ENCODE measurements at places on chromosomes 7 and 10.

DNA sequence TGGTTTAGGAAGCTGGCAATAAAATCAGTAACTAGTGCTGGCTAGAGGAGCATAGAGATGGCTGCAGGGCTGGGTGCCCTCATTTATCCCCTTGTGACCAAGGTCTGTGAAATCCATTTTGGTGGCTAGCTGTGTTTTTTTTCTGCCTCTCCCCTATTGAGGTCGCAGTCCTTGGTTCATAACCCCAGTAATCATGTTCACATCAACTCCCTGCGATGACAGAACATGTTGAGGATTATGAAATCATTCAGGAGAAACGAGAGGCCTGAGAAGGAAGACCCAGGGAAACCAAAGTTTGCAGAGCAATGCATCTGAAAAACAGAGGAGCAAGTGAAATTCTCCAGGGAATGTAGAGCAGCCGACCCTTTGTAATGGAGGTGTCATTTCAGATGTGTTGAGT, 126.9 kb downstream of the TACC2 start:
- DNase-seq: no peak

DNA sequence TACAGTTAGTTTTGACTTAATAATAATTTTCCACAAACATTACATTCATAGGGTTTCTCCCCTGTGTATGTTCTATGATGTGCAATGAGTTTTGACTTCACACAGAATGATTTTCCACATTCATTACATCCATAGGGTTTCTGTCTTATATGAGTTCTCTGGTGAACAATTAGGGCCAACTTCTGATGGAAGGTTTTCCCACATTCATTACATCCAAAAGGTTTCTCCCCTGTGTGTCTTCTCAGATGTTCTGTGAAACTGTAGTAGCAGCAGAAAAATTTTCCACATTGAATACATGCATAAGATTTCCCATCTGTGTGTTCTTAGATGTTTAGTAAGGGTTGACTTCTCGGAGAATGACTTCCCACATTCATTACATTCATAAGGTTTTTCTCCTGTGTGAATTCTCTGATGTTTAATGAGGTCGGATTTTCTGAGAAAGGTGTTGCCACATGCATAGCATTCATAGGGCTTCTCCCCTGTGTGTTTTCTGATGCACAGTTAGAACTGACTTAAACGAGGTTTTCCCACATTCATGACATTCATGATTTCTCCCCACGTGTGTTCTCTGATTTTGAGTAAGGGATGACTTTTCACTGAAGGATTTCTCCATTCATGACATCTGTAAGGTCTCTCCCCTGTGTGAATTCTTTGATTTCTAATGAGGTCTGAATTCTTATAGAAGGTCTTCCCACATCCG, 118.5 kb downstream of the ZNF33B start:
- DNase-seq: no peak

DNA sequence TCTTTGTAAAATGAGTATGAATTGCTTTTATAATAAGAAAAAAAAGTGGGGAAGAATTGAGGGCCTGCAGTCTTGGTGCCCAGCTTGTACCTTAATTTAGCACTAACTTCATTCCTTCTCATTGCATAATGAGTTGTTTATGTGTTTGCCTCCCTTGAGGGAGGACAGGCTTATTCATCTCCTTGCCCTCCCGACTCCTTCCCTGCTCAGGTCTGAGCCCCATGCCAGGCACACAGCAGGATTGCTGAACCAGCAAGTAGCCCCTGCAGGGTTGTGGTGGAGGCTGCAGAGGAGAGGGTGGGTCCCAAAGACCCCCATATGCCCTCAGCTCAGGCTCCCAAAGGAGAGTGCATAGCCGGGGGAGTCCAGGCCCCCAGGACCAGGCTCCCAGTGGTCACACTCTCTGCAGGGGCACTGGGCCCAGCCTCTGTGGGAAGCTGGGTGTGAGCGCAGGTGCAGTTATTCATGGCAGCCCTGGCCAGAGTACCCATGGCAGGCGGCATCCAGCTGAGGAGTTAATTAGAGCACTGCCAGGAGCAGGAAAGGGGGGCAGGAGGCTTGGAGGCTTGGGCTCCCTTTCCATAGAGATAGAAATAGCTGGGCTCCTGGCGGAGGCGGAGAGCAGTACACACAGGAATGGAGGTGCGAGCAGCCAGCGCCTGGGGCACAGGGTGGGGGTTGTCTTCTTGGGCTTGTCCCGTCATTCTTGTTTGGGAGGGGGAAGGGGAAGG, 28.2 kb upstream of the GOLGA7B start:
- no peak for DNase-seq

GRCh38 chr10:77290528-77291155, 347.0 kb downstream of the KCNMA1 start:
- no peak for DNase-seq

- DNase-seq: no peak
Measured at GRCh38 chr7:94875201-94875600, 32.2 kb upstream of the PPP1R9A start.

- no peak for DNase-seq
Measured at GRCh38 chr7:326809-327232, 36.9 kb downstream of the FOXL3 start.

DNA sequence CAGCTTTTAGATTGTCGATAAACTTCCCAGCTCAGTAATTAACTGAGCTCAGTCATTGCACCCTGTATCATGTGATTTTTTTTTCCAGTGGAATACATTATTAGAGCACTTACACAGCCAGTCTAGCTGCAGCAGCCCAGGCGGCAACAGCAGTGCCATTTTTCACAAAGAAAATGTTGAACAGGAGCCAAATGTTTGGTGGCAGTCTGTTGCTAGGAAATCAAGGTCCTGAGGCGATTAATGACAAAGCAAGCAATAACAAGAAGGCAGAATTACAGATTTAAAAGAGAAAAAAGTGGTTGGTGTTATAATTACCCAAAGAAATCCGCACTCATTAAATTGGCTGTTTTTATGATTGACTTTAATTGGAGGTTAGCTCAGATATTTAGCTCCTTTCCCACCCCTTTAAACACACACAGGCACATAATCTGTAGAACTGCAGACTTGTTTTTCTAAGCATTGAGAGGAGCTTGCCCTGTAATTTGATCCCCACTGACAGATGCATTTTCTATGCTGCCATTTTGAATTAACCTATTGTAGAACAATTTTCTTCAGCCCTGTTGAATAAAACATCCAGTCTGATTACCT, 267.4 kb downstream of the ADK start:
- DNase-seq: no peak

- DNase-seq: no peak
Measured at GRCh38 chr7:1510780-1511154, 6.6 kb upstream of the INTS1 start.

- DNase-seq: no peak
Measured at GRCh38 chr10:22344781-22345300, 455 bp upstream of the SPAG6 start.

DNA sequence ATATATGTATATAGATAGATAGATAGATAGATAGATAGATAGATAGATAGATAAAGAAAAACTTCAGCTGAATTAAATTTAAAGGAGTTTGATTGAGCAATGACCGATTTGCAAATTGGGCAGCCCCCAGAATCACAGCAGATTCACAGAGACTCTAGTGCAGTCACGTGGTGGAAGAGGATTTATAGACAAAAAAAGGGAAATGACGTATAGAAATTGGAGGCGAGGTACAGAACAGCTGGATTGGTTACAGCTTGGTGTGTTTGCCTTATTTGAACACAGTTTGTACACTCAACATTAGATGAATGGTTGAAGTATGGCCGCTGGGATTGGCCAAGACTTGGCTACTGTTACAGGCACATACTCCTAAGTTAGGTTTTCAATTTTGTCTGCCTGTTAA, 8.2 kb upstream of the PODXL start:
- DNase-seq: no peak

GRCh38 chr10:102394801-102395399, 605 bp upstream of the NFKB2 start:
- DNase-seq: peak; percentile 55

DNA sequence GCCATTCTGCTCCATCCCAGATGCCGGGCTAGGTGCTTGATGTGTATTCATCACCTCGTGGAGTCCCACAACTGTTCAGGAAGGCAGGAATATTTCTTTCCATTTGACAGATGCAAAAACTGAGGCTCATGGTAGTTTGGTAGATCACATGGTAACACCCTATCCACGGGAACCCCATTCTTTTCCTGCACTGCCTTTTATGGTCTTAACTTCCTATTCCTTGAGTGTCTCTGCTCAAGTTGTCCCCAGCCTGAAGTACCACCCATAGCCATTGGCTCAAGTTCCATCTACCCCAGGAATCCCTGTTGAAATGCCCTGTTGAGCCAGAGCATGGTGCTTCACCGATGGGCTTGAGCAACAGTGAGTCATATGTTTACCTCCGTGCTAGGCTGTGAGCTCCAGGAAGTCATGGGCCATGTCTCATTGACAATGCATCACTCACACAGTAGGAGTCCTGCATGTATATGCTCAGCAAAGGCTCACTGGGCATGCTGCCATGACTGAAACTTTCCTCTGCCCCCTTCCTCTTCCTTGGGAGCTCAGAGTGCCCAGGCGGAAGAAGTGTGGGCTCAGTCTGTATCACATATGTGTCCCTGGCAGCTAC, 71.7 kb upstream of the ADAM12 start:
- DNase-seq: no peak

GRCh38 chr10:95790982-95791381, 35.0 kb downstream of the ENTPD1 start:
- DNase-seq: no peak

DNA sequence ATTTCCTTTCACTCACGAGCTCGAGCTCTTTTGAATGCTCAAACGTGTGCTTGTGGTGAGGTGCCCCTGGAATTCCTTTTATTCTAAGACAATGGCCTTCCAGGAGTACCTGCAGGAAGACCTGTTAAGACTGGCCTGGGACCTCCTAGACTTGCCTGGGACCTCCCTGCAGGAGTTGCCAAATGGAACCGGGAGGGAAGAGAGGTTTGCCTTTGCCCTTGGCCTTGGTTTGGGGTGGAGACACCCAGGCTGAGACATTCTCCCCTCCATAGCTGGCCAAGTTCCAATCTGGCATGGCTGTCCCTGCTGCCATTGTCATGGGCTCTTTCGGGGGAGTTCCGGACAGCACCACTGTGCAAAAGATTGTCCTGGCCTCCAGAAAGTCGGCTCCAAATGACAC, 39.7 kb downstream of the DNAJB12 start:
- DNase-seq: no peak

GRCh38 chr10:124742413-124743190, 1.6 kb downstream of the FAM53B start:
- DNase-seq: no peak

- DNase-seq: no peak
Measured at GRCh38 chr10:16989826-16990293, 139.8 kb downstream of the CUBN start.
